Neural progenitor cell (in vitro differentiated cells): ENCODE measurements at places on chromosomes 4 and X. TPM values are rescaled to one million over a fixed set of nuclear protein-coding genes. Genes with fewer than 3 reads are reported as not detected.
A peak's percentile ranks its signal among the peaks of the same experiment; 100 is the strongest.

DNA sequence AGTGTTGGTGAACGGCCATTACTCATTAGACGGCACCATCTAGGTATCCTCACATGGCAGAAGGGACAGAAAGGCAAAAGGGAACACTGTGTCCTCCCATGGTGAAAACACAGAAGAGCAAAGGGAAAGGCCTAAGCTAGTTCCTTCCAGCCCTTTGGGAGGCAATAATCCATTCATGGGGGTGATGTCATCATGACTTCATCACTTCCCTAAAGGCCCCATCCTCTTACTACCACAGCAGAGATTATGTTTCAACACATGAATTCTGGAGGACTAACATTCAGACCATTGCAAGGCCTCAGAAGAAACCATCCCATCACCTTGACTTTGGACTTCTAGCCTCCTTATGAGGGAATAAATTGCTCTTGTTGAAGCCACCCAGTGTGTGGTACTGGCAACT lies 238.2 kb downstream of the MGST2 start:
- H3K27me3 ChIP-seq, result no peaks in the 10 kb centered on the region
- no peak overlapping the region for H3K4me3 ChIP-seq
- H3K36me3 ChIP-seq, result no peaks in the 10 kb centered on the region
- no peak overlapping the region for H3K27ac ChIP-seq
- no peak for DNase-seq
- H3K4me1 ChIP-seq, result peaks cover 32% of the 10 kb centered on the region

DNA sequence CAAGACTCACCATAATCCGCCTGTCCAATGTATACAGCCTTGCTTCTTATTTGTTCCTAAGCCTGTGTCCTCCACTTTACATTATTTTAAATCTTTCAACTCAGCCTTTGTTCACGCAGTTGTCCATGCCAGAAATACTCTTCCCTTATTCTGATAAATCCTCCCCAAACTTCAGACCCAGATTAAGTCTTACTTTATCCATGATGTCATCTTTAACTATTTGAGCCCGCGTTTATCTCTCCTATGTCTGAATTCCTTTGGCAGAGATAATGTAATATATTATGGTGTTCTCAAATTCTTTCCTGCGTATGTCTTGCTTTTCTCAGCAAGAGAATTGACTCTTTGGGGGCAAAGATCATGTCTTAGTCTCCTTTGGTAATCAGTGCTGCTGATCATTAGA lies 129.6 kb downstream of the LUZP4 start:
- DNase-seq, result no peak
- H3K36me3 ChIP-seq, result no peaks in the 10 kb centered on the region
- H3K4me3 ChIP-seq, result no peak overlapping the region
- H3K27me3 ChIP-seq, result no peaks in the 10 kb centered on the region
- H3K27ac ChIP-seq, result no peak overlapping the region

- no peak for DNase-seq
- no peaks in the 10 kb centered on the region for H3K36me3 ChIP-seq
- no peak overlapping the region for H3K27ac ChIP-seq
- H3K4me1 ChIP-seq, result no peaks in the 10 kb centered on the region
These were observed 516.2 kb upstream of the ADGRL3 start for GRCh38 chr4:60683973-60684372.

GRCh38 chr4:142267101-142267500 lies 579.0 kb downstream of the INPP4B start:
- DNase-seq, result no peak
- H3K4me1 ChIP-seq, result no peaks in the 10 kb centered on the region

DNA sequence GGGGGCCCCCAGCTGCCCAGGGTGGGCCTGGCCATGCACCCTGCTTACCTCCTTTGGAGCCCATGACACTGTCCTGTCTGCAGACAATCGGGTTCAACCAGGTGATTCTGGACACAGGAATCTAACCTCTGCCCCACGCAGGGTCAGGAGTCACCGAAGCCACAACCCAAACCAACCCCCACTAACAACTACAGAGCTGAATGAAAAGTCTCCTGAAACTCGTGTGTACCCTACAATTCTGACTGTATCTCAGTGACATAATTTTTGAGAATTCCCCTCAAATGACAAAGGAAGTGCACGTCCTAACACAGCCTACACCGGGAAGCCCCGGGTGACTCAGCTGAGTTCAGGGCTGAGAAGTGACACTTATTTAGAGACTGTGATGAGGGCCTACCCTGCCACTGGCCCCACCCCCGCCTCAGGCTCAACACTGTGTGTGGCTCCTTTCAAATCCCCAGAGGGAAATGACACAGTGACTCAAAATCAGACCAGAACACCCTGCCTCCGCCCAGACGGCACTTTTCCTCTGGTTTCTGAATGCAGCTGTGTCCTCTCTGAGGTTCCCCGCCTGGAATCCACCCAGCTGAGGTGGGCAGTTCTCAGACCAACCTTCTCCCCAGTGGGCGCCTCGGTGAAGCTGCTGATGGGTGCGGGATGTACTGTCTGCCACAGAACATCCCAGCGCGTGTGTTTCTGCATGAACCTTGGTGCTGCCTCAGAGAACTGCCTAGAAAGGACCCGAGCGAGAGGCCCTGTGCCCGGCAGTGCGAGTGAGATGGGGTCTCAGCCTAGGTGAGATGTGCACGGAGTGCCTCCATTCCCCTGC lies 9.9 kb downstream of the TNIP2 start:
- H3K27me3 ChIP-seq, result no peaks in the 10 kb centered on the region
- no peaks in the 10 kb centered on the region for H3K4me1 ChIP-seq
- H3K27ac ChIP-seq, result no peak overlapping the region
- no peak overlapping the region for H3K4me3 ChIP-seq
- no peaks in the 10 kb centered on the region for H3K36me3 ChIP-seq

GRCh38 chr4:5635826-5636195 lies 72.5 kb downstream of the EVC2 start:
- no peaks in the 10 kb centered on the region for H3K36me3 ChIP-seq
- H3K4me3 ChIP-seq, result no peak overlapping the region
- no peaks in the 10 kb centered on the region for H3K4me1 ChIP-seq
- no peak for DNase-seq

GRCh38 chr4:7186031-7186430 lies 6.3 kb upstream of the SORCS2 start:
- peak; percentile 55 for DNase-seq
- peaks cover 4% of the 10 kb centered on the region for H3K4me1 ChIP-seq
- no peaks in the 10 kb centered on the region for H3K36me3 ChIP-seq
- peaks cover 41% of the 10 kb centered on the region for H3K27me3 ChIP-seq
- H3K27ac ChIP-seq, result no peak overlapping the region

GRCh38 chr4:7571701-7572100 lies 137.0 kb upstream of the PSAPL1 start:
- no peak overlapping the region for H3K4me3 ChIP-seq
- peak; percentile 13 for DNase-seq
- H3K27ac ChIP-seq, result no peak overlapping the region
- H3K36me3 ChIP-seq, result no peaks in the 10 kb centered on the region
- H3K27me3 ChIP-seq, result no peaks in the 10 kb centered on the region
- H3K4me1 ChIP-seq, result peaks cover 39% of the 10 kb centered on the region

The ARHGEF6 gene
- total RNA-seq, result 2.0 and 3.2 TPM in 2 replicates

The F9 gene
- not detected in 2 replicates for total RNA-seq
